ENCODE measurements at places on chromosomes 7 and 10.
A peak's percentile ranks its signal among the peaks of the same experiment; 100 is the strongest.

DNA sequence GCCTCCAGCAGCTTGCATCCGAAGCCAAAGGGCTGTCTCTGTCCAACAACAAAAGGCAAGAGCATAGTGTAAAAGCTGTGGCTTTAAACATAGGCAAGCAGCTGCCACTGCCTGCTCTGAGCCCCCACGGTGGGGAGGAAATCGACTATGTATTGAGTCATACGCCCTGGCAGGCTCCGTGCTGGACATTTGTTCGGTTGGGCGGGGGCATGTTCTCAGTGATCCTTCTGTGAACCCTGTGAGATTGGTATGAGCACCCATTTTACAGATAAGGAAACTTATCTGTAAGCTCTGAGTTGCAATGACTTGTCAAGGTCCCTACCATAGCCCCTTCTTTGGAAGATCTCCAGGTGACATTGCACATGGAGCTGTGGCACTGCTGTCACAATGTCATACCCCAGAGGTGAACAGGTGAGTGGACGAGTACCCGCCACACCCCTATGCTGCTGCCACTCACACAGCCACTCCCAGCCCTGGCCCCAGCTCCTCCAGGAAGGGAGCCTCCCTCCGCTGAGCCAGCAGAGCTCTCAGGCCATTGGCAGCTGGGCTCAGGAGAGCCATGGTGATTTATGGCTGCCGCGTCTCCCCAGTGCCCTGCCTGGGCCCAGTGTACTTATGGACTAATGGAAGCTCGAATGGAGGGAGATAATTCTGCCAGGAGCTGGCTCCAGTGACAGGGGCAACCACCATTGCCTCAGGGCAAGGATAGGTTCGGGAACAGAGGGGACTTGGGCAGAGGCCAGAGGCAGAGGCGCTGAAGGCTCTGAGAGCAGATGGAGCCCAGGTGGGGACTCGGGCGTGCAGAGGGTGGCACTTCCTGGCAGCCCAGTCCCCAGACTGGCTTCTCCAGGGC lies 43.7 kb downstream of the UNC5B start:
- H3K4me1 ChIP-seq, result no peaks in the 10 kb centered on the region
- H3K27me3 ChIP-seq, result no peaks in the 10 kb centered on the region
- no peaks in the 10 kb centered on the region for H3K36me3 ChIP-seq
- DNase-seq, result no peak
- no peak overlapping the region for H3K4me3 ChIP-seq

- no peak overlapping the region for H3K27ac ChIP-seq
- no peak overlapping the region for H3K4me3 ChIP-seq
- H3K4me1 ChIP-seq, result peaks cover 2% of the 10 kb centered on the region
Observed at GRCh38 chr10:86586516-86586915, 64.9 kb upstream of the WAPL start.

DNA sequence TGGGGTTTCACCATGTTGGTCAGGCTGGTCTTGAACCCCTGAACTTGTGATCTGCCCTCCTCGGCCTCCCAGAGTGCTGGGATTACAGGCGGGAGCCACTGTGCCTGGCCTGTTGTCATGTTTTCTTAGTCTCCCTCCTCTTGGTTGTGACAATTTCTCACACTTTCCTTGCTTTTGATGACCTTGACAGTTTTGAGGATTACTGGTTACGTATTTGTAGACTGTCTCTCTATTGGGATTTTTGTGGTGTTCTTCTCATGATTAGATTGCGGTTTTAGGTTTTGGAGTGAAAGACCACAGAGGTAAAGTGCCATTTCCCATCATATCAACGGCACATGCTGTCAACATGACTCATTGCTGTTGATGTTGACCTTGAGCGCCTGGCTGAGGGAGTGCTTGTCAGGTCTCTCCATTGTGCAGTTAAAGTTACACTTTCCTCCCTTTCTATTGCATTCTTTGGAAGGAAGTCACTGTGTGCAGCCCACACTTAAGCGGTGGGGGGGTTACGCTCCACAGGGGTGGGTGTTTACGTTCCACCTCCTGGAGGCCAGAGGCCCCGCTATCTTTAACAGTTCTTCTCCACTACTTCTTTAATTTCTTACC lies 10.8 kb downstream of the NEURL1 start:
- H3K4me1 ChIP-seq, result peaks cover 21% of the 10 kb centered on the region
- H3K36me3 ChIP-seq, result no peaks in the 10 kb centered on the region
- H3K27ac ChIP-seq, result no peak overlapping the region
- peak; percentile 52 for DNase-seq

GRCh38 chr7:49099587-49100326 lies 175.4 kb downstream of the CDC14C start:
- H3K27ac ChIP-seq, result no peak overlapping the region
- H3K27me3 ChIP-seq, result peaks cover under 1% of the 10 kb centered on the region
- no peaks in the 10 kb centered on the region for H3K36me3 ChIP-seq
- no peak for DNase-seq
- H3K4me1 ChIP-seq, result no peaks in the 10 kb centered on the region

- no peak overlapping the region for H3K4me3 ChIP-seq
- no peaks in the 10 kb centered on the region for H3K4me1 ChIP-seq
- no peak overlapping the region for H3K27ac ChIP-seq
Observed at GRCh38 chr7:48511080-48511479, 339.8 kb downstream of the ABCA13 start.

DNA sequence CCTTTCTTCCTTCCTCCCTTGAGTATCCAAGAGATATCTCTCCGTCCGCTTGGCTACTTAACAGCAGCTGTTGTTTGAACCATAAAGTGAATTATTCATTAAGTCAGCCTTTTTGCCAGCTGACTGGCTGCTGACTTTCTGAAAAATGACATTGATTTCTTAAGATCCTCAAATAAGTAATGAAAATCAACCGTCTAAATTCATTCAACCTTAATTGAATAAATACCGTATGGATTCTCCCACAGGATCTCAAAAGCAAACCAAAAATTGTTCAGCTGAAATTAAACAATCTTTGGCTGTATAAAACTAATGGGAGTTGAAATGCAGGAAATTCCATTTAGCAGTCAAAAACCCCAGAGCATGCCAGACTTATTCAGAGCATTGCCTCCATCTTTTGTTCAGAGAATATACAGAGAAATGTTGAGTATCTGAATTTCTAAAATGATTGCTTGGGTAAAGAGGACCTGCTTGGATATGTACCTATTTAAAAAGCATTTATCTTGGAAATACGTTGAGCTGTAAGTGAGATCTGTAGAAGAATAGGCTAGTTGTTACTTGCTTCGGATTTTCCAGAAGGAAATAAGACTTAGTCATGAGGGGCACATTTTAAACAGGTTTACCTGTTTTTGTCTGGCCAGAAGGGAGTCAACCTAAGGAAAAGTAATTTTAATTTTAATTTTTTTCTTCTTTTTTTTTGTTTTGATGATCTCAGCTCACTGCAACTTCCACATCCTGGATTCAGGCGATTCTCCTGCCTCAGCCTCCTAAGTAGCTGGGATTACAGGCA lies 136.2 kb downstream of the PLXDC2 start:
- H3K27me3 ChIP-seq, result no peaks in the 10 kb centered on the region
- H3K4me3 ChIP-seq, result no peak overlapping the region
- H3K27ac ChIP-seq, result no peak overlapping the region

DNA sequence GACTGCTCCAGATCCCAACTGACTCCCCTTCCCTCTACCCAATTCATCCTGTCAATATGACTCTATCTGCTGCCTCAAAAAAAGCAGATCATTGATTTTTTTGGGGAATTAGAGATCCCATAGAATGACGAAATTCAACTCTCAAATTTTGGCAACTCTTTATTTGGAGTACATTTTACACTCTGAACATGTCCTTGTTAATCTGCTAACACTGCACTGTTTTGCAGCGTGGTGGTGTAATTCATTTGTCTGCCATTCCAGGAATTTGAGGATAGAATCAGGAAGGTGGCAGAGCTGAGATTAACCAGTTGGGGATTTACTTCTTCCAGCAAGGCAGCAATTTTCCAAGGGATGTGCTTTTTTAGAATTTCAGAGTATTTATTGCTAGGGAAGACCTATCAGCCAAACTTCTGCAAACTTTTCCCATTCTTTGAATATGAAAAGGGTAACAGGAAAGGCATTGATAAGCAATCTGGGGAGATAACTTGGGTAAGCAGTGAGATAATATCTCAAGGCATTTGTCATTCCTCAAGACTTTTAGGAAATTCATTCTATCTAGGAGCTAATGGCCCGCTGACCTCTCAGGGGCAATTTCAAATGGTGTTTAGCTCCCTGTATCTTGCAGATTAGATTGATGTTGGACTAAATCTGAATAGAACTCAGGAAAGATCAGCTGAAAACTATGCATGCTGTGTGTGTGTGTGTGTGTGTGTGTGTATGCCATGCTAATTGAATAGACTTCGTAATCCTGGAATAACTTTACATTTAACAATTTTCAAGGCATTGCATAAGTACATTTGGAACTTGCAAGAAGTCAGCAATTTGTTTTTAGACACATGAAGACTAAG lies 9.7 kb downstream of the BAMBI start:
- no peak overlapping the region for H3K27ac ChIP-seq
- H3K4me1 ChIP-seq, result no peaks in the 10 kb centered on the region
- peaks cover 35% of the 10 kb centered on the region for H3K27me3 ChIP-seq
- no peaks in the 10 kb centered on the region for H3K36me3 ChIP-seq

GRCh38 chr10:113753020-113753692 lies 1.7 kb downstream of the PLEKHS1 start:
- DNase-seq, result no peak
- peaks cover 12% of the 10 kb centered on the region for H3K27me3 ChIP-seq
- H3K4me3 ChIP-seq, result no peak overlapping the region
- no peaks in the 10 kb centered on the region for H3K4me1 ChIP-seq
- no peaks in the 10 kb centered on the region for H3K36me3 ChIP-seq

GRCh38 chr10:14748441-14748840 lies 26.3 kb downstream of the FAM107B start:
- H3K36me3 ChIP-seq, result peaks cover 20% of the 10 kb centered on the region
- H3K27ac ChIP-seq, result no peak overlapping the region
- no peak for DNase-seq

GRCh38 chr7:81845744-81846241 lies 75.9 kb upstream of the HGF start:
- no peak overlapping the region for H3K27ac ChIP-seq
- no peak for DNase-seq
- no peaks in the 10 kb centered on the region for H3K36me3 ChIP-seq
- no peaks in the 10 kb centered on the region for H3K4me1 ChIP-seq

DNA sequence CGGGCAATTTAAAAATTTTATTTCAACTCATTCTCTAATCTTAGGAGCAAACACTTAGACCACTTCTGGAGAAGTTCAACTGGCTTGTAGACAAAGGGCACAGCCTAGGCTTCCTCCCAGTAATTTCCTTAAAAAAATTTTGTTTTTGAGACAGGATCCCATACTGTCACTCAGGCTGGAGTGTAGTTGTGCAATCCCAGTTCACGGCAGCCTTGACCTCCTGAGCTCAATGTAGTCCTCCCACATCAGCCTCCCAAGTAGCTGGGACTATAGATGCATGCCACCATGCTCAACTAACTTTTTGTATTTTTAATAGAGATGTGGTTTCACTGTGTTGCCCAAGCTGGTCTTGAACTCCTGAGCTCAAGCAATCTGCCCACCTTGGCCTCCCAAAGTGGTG lies 38.4 kb downstream of the BAMBI start:
- H3K4me1 ChIP-seq, result no peaks in the 10 kb centered on the region
- H3K27ac ChIP-seq, result no peak overlapping the region
- no peak for DNase-seq

- no peaks in the 10 kb centered on the region for H3K4me1 ChIP-seq
- H3K36me3 ChIP-seq, result no peaks in the 10 kb centered on the region
- H3K4me3 ChIP-seq, result no peak overlapping the region
- peaks cover 7% of the 10 kb centered on the region for H3K27me3 ChIP-seq
- H3K27ac ChIP-seq, result no peak overlapping the region
- DNase-seq, result no peak
Observed at GRCh38 chr7:94760446-94761100, 104.6 kb upstream of the SGCE start.

GRCh38 chr10:112132435-112132834 lies 51.1 kb downstream of the GPAM start:
- H3K4me1 ChIP-seq, result no peaks in the 10 kb centered on the region
- no peak for DNase-seq
- no peaks in the 10 kb centered on the region for H3K36me3 ChIP-seq
- H3K27me3 ChIP-seq, result no peaks in the 10 kb centered on the region
- no peak overlapping the region for H3K4me3 ChIP-seq

DNA sequence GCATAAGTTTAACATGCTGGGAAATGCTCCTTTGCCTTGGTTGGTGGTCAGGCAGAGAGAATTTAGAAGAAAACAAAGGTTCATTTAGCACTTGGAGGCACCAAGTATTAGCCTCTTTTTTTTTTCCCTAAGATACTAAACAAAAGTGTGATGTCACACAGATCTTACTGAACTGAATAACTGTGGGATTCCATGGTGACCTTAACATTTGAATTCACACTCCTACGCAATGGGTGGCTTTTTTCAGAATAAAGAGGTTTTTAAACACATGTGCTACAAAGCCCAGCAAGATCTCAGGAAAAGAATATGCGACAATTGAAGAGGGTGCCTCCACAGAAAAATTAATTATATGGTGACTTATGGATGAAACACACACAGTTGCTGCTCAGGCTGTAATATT lies 133.4 kb upstream of the ABCB5 start:
- H3K27ac ChIP-seq, result no peak overlapping the region
- no peaks in the 10 kb centered on the region for H3K4me1 ChIP-seq
- no peak for DNase-seq
- no peak overlapping the region for H3K4me3 ChIP-seq
- peaks cover 4% of the 10 kb centered on the region for H3K27me3 ChIP-seq

GRCh38 chr10:95331596-95332130 lies 40.9 kb upstream of the PDLIM1 start:
- no peaks in the 10 kb centered on the region for H3K27me3 ChIP-seq
- no peaks in the 10 kb centered on the region for H3K4me1 ChIP-seq
- no peak overlapping the region for H3K27ac ChIP-seq
- H3K36me3 ChIP-seq, result no peaks in the 10 kb centered on the region

DNA sequence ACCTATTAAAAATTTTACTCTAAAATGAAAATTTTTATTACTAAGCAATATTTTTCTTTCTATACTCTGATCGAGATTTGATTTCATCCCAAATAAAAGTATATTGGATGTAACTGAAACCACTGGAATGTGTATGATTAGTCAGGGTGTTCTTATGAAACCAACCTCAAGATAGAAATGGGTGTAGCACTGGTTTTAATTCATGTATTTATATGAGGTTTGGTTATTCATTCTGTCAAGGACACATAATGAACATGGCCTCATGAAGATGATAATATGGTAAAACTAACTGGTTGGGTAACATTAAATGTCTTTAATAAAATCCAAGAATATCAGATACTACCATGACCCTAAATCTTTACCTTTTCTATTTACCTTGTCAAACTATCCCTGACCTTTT lies 197.7 kb downstream of the SEMA3A start:
- no peak overlapping the region for H3K27ac ChIP-seq
- H3K27me3 ChIP-seq, result no peaks in the 10 kb centered on the region
- no peak for DNase-seq

DNA sequence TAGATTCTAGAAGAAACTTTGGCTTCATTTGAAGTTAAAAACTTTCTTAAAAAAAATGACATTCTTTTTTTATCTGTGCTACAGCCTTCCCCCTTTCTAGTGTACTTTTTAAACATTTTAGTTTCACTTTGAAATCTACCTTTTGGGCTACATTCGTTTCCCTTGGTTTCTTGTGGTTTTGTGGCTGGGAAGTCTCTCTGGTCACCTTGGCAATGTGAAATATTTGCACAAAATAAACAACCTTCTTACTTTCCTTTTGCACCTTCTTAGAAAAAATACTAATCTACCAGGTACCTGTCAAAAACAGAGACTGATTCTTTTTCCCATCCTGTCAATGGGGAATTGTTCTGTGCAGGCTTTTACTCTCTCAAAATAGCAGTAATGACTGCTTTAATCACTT lies 350.2 kb downstream of the GATA3 start:
- H3K27me3 ChIP-seq, result no peaks in the 10 kb centered on the region
- H3K27ac ChIP-seq, result peak overlapping the region; percentile 85
- peak overlapping the region; percentile 61 for H3K4me3 ChIP-seq
- peak; percentile 30 for DNase-seq

GRCh38 chr7:21747806-21748205 lies 197.9 kb downstream of the CDCA7L start:
- DNase-seq, result no peak
- H3K4me1 ChIP-seq, result no peaks in the 10 kb centered on the region
- H3K27ac ChIP-seq, result no peak overlapping the region
- no peaks in the 10 kb centered on the region for H3K36me3 ChIP-seq
